ENCODE measurements at places on chromosomes 1 and 21.

- DNase-seq = no peak
These were observed 285.0 kb upstream of the NR5A2 start for GRCh38 chr1:199742547-199742946.

DNA sequence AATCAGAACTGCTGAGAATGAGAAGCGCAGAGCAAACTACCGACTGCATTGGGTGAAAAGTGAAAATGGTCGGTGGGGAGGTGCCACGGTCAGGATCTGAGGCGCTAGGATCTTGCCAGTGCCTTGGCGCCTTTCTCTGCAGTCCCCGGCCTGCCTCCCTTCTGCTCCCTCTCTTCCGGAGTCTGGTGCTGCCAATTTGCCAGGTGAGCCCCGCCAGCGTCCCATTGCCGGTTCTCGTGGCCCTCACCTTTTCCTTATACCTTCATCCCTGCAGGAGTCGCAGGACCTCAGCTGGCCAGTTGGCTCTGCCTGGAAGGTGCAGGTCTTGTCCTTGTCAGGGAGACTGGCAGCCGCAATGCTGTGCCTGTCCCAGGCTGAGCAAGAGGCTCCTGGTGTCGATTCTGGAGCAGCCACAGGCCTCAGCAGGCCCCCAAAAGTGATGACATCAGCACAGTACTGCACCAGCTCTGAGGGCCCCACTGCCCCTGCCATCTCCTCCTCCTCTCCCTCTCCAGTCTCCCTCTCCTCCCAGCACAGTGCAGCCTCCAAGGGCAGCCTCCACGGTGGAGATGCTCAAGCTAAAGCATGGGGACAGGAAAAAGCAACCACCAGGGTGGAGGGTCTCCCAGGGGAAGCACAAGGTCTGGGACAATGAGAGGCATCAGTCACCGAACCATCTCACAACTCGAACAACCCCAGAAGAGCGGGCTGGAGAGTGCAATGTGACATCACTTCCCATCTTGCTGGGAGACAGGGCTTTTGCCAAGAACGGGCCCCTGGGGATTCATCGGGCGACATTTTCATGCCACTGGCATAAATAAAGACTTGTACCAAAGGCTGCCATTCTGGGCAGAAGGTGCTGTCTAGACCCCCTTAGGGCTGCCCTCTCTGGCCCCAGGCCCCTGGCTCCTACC lies 37.1 kb upstream of the H6PD start:
- no peak for DNase-seq

- no peak for DNase-seq
These were observed 10.9 kb downstream of the TIMM17A start for GRCh38 chr1:201966171-201966570.

DNA sequence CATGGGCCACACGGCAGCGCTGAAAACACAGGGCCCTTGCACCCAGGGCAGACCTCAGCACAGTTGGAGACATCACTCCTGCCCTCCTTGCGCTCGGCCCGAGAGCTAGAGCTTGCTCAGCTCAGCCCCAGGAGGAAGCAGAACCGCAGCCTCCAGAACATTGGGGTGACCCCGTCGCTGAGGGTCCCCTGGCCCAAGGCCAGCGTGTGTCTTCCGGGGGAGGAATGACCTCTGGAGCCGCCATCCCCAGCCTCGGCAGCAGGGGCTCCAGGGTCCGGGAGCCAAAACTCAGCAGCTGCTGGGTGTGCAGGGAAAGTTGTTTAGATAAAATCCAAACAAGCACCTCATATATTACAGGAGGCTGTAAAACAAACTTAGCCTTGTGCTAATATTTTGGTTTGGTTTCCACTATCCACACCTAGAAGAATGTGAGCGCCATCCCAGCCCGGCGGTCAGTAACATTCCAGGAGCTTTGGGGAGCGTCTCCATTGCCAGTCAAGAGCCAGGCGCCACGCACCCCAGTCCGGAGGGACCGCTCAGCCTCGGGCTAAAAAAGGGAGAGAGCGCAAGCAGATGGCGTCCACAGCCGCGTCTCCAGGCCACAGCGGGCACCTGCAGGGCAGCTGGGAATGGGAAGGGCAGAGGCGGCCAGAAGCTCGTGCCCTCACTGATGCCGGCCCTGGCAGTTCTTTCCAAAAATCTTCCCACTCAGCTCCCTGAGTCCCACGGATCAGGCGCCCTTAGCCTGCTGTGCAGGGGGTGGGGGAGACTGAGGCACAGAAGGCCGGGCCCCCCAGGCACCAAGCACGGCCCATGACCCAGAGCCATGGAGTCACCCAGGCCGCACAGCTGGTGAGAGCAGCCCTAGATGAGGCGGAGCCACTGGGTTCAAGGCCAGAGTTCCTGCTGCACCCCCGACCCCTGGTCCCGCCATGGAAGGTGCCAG lies 52.0 kb downstream of the SLX9 start:
- DNase-seq = no peak

GRCh38 chr1:222914861-222915632 lies 100.2 kb downstream of the DISP1 start:
- DNase-seq = no peak

- peak; percentile 64 for DNase-seq
These were observed 70.4 kb upstream of the TARDBP start for GRCh38 chr1:10941891-10942541.

DNA sequence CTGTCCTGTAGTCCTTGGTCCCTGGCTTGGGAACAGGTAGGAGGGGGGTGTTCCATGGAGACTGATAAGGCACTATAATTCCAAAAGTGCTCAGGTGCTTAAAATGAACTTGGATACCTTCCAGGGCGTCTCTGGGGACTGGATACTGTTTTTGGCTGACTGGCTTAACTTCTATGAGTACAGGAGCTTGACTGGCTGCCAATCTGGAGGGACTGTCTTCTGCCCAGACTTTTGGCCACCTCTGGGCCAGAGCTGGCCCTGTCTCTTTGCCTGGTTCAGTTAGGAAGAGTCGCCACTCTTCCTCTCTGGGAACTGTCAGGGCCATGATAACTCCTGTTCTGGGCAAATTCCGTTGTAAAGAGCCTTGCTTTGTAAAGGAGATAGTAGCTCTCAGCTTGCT lies 407.0 kb downstream of the TGFB2 start:
- no peak for DNase-seq

GRCh38 chr1:212238552-212238951 lies 46.7 kb upstream of the PPP2R5A start:
- DNase-seq = no peak

DNA sequence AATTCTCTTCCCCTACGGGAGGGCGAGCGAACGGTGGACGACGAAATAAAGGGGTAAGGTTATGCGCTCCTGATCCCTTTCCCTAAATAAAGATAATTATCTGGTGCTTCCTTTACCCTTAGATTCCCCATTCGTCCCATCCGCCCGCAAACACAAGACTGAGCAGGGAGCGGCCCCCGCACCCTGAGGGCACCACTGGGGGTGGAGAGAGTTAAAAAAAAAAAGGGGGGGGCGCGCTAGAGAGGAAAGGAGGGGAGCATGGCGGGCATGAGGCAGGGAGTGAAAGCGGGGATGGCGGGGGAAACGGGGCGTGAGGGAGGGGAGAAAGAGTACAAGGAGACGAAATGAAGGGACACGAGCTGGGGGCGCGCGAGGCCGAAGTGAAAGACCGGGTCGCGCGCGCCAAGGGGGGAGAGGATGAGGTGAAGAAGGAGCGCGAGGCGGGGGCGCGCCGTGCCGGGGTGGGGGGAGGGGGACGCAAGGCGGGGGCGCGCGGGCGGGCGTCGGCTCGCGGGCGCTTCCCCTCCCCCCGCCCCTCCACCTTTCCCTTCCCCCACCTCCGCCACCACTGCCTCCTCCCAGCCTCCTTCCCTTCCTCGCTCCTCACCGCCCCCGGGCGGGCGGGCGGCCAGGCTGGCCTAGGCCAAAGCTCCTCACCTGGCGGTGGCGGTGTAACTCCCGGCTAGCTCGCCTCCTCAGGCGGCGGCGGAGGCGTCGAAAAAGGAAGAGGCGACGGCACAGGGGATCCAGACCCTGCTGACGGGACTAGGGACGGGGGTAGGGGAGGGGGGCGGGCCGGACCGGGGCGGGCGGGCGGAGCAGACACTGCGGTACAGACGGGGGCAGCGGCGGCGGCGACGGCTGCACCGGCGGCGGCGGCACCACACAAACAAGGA lies 448 bp downstream of the GATAD2B start:
- no peak for DNase-seq
